AG09319 (cell line): ENCODE measurements at places on chromosomes 6 and 20.

DNA sequence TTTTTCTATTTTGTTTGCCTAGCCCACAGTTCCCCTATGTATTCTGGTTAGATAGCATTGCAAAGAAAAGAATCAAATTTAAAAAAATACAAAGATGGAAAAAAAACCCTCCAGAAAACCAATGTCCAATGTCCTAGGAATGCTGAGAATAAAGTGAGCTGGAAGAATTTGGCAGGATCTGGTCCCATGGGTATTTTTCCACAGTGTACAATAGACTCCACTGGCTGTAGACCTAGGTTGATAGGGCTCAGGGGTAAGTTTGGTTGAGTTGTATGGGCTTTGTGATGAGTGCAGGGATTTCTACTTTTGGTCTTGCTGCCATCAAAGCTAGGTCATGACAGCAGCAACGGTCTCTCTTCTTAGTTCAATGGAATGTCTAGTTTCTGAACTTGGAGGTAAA, 41.5 kb downstream of the SLC22A2 start:
- DNase-seq: no peak

DNA sequence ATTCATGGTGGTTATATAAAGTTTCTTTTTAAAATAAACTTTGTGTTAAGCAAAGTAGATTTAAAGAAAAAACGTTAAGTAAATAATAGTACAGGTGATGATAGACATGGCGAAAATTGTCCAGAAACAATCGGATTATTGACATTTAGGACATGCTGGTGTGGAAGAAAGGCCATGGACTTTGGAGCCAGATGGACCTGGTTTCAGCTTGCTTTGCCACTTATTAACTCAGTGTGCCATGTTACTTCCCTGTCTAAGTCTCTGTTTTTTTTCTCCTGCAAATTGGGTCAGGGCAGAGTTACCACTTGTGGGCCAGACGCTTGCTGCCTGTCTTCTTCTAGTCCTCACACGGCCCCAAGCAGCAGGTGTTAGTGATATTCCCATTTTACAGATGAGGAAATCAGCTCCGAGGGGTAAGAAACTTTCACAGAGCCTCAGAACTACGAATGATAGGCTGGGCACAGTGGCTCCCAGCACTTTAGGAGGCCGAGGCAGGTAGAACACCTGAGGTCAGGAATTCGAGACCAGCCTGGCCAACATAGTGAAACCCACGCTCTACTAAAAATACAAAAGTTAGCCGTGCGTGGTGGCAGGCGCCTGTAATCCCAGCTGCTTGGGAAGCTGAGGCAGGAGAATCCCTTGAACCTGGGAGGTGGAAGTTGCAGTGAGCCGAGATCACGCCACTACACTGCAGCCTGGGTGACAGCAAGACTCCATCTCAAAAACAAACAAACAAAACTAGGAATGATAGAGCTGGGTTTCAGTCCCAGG, 12.4 kb downstream of the KIF3B start:
- DNase-seq: no peak

DNA sequence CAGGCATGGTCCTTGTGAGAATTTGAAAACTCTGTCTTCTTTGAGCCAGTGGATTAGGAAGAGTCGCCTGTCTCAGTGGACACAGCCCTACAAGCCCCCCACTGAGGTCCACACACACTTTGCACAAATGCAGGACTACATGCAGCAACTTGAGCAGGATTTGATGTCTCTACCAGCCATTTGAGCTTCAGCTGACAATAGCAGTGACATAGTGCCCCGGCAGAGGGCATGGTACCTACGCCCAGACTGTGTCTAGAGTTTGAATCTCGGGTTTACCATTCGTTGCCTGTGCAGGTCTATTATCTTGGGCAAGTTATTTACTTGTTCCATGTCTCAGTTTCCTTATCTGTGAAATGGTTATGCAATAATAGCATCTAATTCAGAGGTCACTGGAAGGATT, 580.1 kb downstream of the TFAP2B start:
- DNase-seq: no peak

GRCh38 chr6:156963712-156964700, 186.8 kb downstream of the ARID1B start:
- peak; percentile 59 for DNase-seq

DNA sequence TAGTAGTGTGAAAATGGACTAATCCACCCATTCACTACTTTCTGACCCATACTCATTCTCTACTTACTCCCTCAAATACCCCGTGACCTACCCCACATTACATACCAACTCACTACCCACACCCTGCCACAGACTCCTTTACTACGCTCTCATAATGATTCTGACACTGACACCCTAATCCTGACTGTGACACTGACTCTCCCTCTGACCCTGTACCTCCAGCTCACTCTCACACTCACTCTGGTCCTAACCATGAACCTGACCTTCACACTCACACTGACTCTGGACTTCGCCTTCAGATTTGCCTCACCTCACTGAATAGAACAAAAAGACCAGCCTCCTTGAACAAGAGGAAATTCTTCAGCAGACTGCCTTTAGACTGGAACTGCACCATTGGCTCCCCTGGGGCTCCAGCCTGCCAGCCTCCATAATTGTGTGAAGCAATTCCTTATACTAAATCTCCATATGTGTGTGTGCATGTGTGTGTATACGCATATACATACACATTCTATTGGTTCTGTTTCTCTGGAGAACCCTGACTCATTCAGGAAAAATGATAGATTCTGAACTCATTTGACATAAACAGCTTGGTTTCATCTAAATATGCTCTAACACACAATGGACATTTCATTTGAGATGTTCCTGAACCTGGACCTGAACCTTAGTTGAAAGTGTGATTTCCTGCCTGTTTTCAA, 10.5 kb upstream of the ZNF343 start:
- no peak for DNase-seq

DNA sequence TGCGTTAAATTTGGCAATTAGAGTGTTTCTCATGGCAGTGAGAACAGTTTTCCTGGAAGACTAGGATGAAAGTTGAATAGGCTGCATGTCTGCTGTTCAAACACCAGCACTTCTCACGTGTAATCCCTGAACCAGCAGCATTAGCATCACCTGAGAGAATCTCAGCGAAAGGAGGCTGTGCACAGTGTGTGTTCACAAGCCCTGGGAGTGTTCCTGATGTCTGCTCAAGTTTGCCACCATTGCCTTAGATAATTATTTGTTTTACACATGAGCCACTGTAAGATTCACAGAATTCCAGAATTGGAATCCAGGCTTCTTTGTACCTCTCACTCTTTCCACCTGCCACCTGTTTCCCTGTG, 117.3 kb downstream of the JARID2 start:
- no peak for DNase-seq

DNA sequence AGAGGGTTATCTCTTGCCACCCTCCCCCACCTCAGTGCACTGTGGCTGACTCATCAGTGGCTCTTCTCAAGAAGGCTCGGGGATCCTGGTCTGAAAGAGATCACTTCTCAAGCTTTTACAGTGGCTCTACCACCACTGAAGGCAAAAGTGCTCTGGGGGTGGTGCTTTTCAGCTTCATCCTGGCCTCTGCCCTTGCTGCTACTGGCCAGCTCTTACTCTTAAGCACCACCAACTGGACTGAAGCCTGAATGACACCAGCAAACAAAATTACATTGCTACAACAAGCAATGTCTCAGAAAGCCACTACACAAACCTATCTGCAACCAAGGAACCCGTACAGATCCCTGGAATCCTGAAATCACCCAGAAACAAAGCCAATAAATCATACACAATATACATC, 402.1 kb downstream of the EPHA7 start:
- DNase-seq: no peak

- no peak for DNase-seq
These were observed 815.5 kb downstream of the BCKDHB start for GRCh38 chr6:80921861-80922460.

GRCh38 chr6:82419132-82419581, 55.5 kb downstream of the TPBG start:
- no peak for DNase-seq

- DNase-seq: no peak
These were observed 38.0 kb downstream of the HLA-DPB1 start for GRCh38 chr6:33113755-33114154.

DNA sequence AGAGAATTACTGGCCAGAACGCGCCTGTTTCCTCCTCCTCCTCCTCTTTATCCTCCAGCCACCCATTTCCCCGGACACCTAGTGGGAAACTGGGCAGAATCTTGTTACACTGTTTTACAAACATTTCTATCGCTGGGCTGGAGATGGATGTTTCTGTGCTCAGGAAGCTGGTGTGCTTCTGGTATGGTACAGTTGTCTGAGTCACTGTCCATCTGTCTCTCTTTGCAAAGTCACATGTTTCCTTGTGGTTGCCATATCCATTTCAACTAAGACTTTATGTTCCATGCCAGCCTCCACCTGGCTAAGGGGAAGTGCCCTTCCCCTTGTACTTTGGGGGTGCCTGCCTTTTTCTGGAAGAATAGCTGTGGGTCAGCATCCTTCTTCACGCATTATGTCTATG, 52.9 kb upstream of the SLC22A16 start:
- no peak for DNase-seq

DNA sequence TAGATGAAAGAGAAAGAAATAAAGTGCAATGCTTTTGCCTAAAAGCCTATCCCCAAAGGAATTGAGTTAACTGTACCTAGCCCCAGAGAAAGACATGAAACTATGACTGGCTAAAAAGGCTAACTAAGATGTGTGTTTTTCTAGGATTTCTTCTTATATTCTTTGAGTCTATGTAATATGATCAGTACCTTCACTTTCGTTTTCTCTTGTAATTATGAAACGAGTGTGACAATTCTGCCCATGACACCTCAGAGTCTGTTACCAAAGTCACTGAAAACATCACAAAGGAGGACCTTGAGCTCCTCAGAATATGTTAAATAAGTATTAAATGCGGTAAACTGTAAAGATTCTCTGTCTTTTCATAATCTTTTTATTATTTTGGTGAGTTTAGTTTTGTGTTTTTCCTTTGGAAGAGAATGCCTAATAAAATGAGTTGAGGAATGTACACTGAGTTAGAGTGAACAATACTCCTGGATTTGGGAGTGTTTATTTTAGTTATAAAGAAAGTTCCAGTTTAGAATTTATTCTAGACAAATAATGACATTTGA, 141.3 kb downstream of the FUT9 start:
- no peak for DNase-seq

DNA sequence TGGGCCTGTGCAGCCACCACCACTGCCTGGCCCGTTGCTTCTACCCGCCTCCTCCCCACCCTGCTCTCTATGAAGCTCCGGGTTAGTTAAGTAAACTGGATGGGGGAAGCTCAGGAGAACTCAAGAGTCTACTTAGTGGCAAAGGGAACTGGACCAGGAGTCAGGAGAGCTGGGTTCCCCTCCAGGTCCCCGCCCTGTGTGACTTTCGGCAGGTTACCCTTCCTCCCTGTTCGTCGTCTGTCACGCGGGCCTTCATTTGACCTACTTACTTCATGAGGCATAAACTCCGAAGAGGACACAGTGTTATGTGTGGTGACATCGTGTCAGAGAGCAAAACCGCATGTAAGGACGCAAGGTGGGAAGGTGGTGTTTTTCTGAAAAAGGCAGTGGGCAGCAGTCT, 75.3 kb downstream of the TCP11 start:
- no peak for DNase-seq

DNA sequence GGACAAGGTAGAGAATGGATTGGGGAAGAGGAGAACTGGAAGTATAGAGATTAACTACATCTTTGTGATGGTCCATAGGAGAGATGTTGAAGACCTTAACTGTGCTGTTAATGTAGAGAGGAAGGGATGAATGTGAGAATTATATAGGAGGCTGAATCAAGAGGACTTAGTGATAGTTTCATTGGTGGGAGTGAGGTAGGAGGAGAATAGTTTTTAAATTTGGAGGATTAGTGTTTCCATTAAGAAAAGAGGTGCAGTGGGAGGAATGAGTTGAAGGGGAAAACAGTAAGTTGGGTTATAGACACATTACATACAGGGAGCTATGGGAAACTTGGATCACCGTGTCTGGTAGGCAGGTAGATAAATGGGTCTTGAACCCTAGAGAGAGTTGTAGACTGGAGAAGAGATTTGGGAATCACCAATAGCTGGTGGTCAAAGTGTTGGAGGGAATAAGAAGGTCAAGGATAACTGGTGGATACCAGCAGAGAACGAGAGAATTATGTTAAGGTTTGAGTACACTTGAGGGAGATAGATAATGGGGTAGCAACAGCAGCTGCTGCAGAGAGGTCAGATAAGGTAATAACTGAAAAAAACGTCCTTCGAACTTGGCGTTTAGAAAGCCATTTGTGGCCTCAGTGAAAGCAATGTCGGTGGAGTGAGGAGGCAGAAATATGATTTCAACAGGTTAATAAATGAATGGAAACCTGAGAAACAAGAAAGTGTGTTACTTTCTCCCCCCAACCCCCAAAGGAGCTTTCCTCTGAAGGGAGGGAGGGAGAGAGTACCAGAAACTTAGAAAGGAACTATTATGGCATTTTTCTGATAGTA, 3.1 kb downstream of the C6orf89 start:
- DNase-seq: no peak

- DNase-seq: no peak
These were observed 92.8 kb upstream of the BTN3A2 start for GRCh38 chr6:26272171-26272637.

DNA sequence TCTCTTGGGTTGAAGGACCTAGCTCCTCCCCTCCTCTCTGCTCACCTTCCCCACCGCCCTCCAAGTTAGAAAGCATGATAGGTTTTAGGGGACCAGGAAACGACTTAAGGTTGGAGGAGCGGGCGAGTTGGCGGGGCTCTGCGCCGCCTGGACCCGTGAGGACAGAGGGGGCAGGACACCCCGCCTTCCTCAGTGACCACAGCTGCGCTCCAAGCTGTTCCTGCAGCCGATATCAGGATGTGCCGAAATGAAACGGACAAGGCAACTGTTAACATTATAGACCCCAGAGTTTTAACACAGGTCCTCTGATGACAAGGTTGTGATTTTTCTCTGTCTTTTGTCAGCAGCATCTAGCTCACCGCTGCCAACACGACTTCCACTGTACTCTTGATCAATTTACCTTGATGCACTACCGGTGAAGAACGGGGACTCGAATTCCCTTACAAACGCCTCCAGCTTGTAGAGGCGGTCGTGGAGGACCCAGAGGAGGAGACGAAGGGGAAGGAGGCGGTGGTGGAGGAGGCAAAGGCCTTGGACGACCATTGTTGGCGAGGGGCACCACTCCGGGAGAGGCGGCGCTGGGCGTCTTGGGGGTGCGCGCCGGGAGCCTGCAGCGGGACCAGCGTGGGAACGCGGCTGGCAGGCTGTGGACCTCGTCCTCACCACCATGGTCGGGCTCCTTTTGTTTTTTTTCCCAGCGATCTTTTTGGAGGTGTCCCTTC, at the start of gene GRM1:
TSS of gene GRM1 (plus strand) at position 212 of the 722 bp plus-strand sequence. CDS start at position 668, 456 bp downstream.
- DNase-seq: no peak

GRCh38 chr6:111804627-111805235, 68.5 kb downstream of the FYN start:
- no peak for DNase-seq

GRCh38 chr20:49210757-49211110, 8.5 kb upstream of the DDX27 start:
- DNase-seq: no peak
